Activated CD4-positive, CD25-positive, alpha-beta regulatory T cell (primary cell): ENCODE measurements at places on chromosomes 16 and 17.

DNA sequence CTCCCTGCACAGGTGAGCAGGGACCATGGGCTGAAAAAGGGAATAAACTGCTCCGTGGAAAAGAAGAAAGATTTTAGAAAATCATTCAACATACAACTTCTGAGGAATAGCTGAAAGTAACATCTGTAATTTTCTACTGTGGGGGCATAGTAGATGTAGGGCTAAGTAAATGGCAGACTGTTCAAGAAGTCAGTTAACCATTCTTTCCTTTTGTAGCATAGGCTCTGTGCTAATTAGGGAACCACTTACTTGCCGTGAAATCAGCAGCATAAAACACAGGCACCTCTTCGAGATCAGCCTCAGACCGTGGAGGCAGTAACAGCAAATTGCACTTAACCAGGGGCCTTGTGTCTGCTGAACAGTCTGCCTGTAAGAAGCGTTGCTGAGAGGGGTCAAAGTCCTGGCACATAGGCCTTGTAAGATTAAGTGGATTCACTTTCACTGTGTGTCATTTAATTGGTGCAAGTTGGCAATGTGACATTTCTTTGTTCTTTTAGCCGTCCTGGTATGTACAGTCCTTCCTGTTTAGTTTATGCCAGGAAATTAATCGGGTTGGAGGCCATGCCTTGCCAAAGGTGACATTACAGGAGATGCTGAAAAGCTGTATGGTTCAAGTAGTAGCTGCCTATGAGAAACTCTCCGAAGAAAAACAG is 10.4 kb downstream of the COG1 start:
- DNase-seq = no peak

- no peak for DNase-seq
Observed at GRCh38 chr16:75000481-75001081, 1.8 kb downstream of the ZNRF1 start.

GRCh38 chr17:28327709-28328108 is 7.6 kb downstream of the IFT20 start:
- DNase-seq = no peak

GRCh38 chr17:13765701-13766100 is 164.0 kb upstream of the HS3ST3A1 start:
- no peak for DNase-seq

DNA sequence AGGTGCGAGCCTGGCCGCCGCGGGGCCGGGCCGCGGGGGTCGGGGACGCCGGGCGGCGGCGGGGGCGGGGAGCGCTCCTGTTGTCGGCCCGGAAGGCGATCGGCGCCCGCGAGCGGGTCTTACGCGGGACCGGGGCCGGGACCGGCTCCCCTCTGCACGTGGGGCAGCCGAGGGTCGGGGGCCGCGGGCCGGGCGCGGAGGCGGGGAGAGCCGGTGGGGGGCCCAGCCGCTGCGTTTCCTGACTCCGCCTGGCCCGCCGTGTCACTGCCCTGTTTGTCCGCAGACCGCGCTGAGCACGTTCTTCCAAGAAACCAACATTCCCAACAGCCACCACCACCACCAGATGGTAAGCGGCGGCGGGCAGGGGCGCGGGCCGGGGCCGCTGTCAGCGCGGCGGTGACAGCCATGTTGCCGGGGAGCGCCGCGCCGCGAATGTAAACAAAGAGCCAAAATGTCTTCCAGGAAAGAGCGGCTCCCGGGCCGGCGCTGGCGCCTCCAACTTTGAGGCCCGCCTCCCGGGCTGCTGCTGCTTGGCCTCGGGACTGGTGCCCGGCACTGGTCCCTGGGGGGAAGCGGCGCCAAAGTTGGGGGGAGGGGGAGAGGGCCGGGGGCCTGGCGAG is 586 bp downstream of the UBALD2 start:
- peak; percentile 27 for DNase-seq

- DNase-seq = no peak
Observed at GRCh38 chr17:1112875-1113274, 66.9 kb downstream of the ABR start.

GRCh38 chr17:48626245-48627117 is at the start of gene HOXB9:
Gene HOXB9 (minus strand): TSS chr17:48626358. CDS start chr17:48626269, 89 bp downstream.
- DNase-seq = no peak
